ENCODE measurements at places on chromosomes 1 and 21.

GRCh38 chr1:230761443-230762167 is 14.4 kb downstream of the CAPN9 start:
- no peak for DNase-seq
- no peak overlapping the region for H3K4me3 ChIP-seq
- no peaks in the 10 kb centered on the region for H3K36me3 ChIP-seq

- no peaks in the 10 kb centered on the region for H3K4me1 ChIP-seq
- H3K36me3 ChIP-seq, result no peaks in the 10 kb centered on the region
- no peak overlapping the region for H3K4me3 ChIP-seq
- H3K27ac ChIP-seq, result no peak overlapping the region
- peak; percentile 8 for DNase-seq
These were observed 251.1 kb upstream of the ADGRL2 start for GRCh38 chr1:81549588-81550127.

GRCh38 chr1:29961293-29962059 is 725.2 kb downstream of the PTPRU start:
- H3K27ac ChIP-seq, result no peak overlapping the region
- no peak overlapping the region for H3K4me3 ChIP-seq
- peaks cover 3% of the 10 kb centered on the region for H3K27me3 ChIP-seq
- no peaks in the 10 kb centered on the region for H3K36me3 ChIP-seq
- H3K4me1 ChIP-seq, result no peaks in the 10 kb centered on the region
- DNase-seq, result no peak

- H3K4me1 ChIP-seq, result no peaks in the 10 kb centered on the region
- DNase-seq, result no peak
- no peak overlapping the region for H3K4me3 ChIP-seq
- H3K36me3 ChIP-seq, result no peaks in the 10 kb centered on the region
These were observed 69.1 kb downstream of the SMYD3 start for GRCh38 chr1:246437961-246438360.

DNA sequence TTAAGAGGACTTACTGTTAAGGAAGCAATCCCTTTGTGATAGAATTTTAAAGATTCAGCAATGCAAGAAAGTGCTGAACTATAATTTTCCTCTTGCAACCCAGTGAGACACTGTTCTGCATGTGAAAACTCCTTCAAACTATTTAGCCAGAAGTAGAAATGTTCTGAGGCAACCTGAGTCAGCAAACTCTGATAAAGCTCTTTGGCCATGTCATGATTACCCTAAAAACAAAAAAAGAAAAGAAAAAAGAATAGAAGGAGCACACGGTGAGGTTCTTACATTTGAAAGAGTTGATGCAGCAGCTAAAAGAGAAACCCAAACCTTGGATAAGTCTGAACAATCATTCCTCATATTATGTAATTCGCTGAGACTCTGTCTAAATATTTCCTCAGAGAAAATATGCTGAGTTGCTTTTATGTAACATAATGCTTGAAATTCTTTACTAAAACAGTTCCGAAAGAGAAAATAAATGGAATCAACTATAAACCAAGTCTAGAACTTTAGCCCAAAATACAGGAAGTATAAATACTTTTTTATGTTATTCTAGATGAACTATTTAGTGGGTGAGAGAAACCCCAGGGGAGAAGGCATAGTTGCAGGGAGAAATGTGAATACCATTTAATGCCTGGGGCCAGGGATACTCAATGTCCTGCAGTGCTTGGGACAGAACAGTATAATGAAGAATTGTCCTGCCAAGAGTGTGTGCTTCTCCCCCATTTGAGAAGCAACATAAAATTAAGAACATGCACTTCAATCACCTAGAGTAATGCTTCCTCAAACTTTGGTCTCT is 60.0 kb downstream of the INTS7 start:
- no peaks in the 10 kb centered on the region for H3K27me3 ChIP-seq
- no peak for DNase-seq
- H3K4me1 ChIP-seq, result no peaks in the 10 kb centered on the region
- H3K4me3 ChIP-seq, result no peak overlapping the region

DNA sequence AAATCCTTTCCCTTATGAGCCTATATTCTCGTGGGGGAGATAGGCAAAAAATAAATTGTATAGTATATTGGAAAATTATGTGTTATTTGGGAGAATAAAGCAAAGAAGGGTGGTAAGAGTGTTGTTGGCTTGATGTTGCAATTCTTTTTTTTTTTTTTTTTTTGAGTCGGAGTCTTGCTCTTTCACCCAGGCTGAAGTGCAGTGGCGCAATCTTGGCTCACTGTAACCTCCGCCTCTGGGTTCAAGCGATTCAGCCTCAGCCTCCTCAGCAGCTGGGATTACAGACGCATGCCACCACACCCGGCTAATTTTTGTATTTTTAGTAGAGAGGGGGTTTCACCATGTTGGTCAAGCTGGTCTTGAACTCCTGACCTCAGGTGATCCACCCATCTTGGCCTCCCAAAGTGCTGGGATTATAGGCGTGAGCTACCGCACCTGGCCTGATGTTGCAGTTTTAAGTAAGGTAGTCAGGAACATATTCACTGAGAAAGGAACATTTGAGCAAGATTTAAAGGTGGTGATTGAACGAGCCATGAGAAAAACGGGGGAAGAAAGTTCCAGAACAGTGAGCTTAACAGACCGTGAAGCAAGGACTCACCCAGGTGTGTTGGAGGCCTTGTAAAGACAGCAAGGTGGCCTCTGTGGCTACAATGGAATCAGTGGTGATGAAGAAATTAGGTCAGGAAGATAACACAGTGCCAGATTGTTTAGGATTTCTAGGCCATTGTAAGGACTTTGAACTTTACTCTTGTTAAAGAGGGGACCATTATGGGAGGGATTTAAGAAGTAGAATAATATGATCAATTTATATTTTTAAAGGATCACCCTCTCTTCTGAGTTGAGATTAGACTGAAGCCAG is 45.8 kb downstream of the RPRD2 start:
- peak overlapping the region; percentile 4 for H3K4me3 ChIP-seq
- DNase-seq, result peak; percentile 89
- H3K27ac ChIP-seq, result peak overlapping the region; percentile 75
- H3K4me1 ChIP-seq, result peaks cover 76% of the 10 kb centered on the region
- no peaks in the 10 kb centered on the region for H3K27me3 ChIP-seq
